LoVo (cell line): ENCODE measurements at places on chromosomes 12 and 14.

DNA sequence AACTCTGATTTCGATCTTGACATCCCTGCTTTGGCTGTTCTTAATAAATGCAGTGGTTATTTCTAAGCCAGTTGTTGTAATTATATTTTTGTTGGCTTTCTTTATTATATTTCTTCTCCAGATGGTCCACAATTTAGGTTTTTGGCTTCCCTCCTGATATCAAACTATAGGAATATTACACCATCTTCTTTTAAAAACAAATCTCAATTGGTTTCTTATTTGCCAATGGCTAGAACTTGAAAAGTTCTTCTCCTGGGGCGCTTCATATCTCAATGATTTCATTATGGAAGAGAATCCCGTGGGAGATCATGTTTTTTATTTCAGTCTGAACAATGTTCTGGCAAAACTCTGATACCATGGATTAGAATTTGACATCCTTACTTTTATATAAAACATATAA, 292.3 kb downstream of the FLRT2 start:
- DNase-seq, result no peak

GRCh38 chr12:27335364-27336281, 3.0 kb downstream of the BMAL2 start:
- no peak for DNase-seq

- peak; percentile 54 for DNase-seq
Measured at GRCh38 chr12:51593539-51593938, 2.5 kb downstream of the SCN8A start.

- DNase-seq, result no peak
Measured at GRCh38 chr12:63090716-63091115, 60.3 kb downstream of the AVPR1A start.

- no peak for DNase-seq
Measured at GRCh38 chr14:54713379-54713778, 146.5 kb downstream of the SAMD4A start.

GRCh38 chr14:99240627-99241324, 31.2 kb downstream of the BCL11B start:
- DNase-seq, result no peak
